Panc1 (cell line): ENCODE measurements at places on chromosomes 11 and 22. TPM values are rescaled to one million over a fixed set of nuclear protein-coding genes. Genes with fewer than 3 reads are reported as not detected.

Gene TMEM121B
- 0.44 TPM for total RNA-seq

Gene ADORA2A
- 11.5 TPM for total RNA-seq

Gene OR4A16
- total RNA-seq: not detected

Gene PDE2A
- 0.74 TPM for total RNA-seq

Gene C11orf97
- total RNA-seq: not detected
